ENCODE measurements at places on chromosomes 6 and 20.

GRCh38 chr6:15017261-15017660, 228.6 kb upstream of the JARID2 start:
- DNase-seq: peak; percentile 1

DNA sequence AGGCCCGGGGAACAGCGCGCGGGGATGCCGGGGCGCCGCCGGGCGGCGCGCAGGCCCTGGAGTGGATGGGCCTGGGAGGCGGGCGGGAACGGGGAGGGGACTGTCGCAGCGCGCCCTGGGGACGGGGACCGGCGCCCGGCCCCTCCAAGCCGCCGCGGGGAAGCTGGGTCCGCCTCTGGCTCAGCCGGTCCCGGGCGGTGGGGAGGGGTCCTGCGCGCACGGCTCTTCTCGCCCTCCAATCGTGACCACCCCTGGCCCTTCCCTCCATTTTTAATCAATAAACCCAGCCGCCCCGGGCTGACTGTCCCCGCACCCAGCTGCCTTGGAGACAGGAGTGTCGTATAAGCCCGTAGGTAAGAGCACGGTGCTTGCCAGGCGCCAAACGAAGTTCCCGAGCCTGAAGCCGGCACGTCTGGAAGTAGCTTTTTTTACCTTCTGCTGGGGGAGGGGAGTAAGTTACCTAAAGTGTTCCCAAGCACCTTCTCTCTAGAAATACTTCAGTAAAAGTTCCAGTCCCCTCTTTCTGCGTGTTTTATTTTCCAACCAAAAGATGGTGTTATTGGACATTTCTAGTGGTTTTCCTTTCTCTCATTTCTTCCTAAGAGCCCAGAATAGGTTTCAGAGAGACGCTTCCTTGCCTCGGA, 780 bp upstream of the TAF4 start:
- peak; percentile 24 for DNase-seq

GRCh38 chr6:3422435-3423070, 34.3 kb downstream of the SLC22A23 start:
- DNase-seq: no peak

- DNase-seq: no peak
Measured at GRCh38 chr6:48134246-48134645, 23.2 kb upstream of the PTCHD4 start.

- DNase-seq: no peak
Measured at GRCh38 chr20:1891263-1892118, 3.7 kb upstream of the SIRPA start.

DNA sequence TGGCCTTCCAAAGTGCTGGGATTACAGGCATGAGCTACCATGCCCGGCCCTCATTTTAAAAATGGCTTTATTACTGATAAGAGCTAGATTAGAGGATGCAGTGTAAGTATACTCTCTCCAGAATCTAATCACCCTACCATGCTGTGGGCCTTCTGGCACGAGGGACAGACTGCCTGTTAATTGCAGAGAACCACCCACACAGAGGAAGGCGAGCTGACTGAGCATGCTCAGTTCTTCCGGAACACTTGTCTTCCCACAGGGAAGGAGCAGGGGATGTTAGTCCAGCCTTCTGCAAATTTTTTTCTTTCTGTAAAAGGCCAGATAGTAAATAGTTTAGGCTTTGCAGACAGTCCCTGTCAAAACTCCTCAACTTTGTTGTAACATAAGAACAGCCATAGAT, 48.9 kb downstream of the ALDH5A1 start:
- DNase-seq: no peak

DNA sequence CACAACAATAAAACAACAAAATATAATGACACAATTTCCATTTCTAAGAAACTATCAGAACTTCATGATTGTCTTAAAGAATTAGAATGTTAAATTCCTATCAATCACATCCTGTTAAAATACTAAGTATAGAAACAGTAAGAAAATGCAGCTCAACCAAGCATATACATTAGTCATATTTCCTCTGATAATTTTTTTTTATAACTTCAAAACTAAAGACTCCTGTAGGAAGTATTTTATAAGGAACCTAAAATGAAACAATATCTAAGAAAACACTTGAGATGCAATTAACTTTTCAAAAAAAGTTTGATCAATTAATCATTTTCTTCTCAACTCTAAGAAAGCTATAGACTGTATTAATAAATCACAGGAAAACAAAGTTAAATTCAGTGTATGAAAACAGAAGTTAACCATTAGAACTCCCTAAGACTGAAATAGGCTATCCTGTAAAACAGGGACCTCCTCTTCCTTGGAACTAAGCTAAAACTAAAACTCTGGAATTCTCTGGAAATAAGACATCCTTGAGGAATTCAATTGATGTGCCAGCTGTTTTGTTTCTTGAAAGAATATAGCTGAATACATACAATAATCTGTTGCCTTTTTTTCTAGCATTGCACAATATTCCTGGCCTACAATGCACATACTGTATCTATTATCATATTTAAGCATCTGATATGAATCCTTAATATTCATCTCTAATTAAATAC, 19.8 kb downstream of the FKBP5 start:
- DNase-seq: no peak

DNA sequence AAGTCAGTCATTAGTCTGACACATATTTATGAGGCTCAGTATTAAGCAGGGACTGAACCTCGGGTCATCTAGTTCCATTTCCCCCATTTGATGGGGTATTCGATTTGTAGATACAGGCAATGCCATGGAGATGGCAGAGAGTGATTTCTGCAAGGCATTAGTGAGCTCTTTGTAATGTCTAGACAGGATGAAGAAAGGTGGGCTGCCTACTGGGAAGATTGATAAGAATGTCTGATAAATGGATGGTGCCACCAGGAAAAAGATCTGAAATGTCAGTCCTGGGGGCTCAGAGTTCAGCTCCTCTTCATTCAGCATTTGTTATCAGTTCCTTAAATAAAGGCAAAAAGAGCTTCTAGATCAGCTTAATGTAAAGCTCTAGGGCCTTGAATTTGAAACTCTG, 51.4 kb downstream of the HS3ST5 start:
- no peak for DNase-seq

GRCh38 chr20:25035921-25036320, 22.0 kb downstream of the ACSS1 start:
- DNase-seq: no peak

DNA sequence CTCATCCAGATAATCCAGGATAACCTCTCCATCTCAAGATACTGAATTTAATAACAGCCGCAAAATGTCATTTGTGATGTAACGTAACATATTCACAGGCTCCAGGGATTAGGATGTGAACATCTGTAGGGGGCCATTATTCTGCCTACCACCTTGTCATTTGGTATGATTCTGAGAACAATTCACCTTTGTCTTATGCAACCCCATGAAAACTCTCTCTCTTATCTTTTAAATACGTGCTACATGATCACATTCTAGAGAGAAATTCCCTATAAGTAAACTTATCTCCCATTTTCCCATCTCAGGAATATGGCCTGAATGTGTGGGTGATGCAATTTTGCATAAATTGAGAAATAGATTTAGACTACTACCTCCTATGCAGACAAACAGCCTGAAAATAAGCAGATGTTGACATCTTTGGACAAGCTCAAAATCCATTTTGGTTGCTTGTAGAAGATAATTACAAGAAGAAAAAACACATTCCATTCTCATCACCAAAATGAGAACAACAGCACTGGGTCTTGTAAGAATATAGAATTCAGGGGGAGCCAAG, 255.4 kb upstream of the STXBP5 start:
- DNase-seq: no peak

- DNase-seq: no peak
Measured at GRCh38 chr6:34205466-34205865, 31.2 kb upstream of the HMGA1 start.

GRCh38 chr20:11156922-11157321, 483.1 kb upstream of the JAG1 start:
- no peak for DNase-seq

GRCh38 chr20:3734111-3734843, 1.8 kb downstream of the HSPA12B start:
- no peak for DNase-seq

GRCh38 chr6:158459726-158460125, 100.2 kb upstream of the TMEM181 start:
- DNase-seq: no peak

DNA sequence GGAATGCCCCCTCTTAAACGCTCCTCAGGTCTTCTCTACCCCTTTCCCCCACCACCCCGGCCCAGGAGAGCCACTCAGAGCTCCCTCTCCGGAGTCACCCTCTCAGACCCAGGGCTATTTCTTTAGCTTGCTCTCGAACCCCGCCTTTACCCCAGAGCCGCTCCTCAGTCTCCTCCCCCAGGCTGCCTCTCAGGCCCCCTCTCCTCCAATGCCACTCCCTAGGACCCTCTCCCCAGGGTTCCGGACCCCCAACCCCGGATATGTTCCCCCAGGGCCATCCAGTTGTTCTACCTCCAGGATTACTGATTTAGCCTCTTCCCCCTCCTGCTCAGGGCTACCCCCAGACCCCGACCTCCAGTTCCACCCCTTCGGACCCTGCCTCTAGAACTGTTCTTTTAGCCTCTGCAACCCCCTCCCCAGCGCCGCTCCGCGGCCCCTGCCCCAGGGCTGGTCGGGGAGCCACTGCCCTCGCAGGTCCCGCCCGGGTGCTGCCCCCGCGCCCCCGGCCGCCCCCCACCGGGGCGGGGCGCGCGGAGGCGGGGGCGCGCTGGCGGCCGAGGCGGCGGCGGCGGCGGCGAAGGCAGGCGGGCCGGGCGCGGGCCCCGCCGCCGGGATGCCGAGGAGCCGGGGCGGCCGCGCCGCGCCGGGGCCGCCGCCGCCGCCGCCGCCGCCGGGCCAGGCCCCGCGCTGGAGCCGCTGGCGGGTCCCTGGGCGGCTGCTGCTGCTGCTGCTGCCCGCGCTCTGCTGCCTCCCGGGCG, at the start of gene MMP24:
Gene MMP24 (plus strand): TSS at position 565 of the 758 bp plus-strand sequence. CDS start 49 bp downstream, at position 614.
- no peak for DNase-seq

DNA sequence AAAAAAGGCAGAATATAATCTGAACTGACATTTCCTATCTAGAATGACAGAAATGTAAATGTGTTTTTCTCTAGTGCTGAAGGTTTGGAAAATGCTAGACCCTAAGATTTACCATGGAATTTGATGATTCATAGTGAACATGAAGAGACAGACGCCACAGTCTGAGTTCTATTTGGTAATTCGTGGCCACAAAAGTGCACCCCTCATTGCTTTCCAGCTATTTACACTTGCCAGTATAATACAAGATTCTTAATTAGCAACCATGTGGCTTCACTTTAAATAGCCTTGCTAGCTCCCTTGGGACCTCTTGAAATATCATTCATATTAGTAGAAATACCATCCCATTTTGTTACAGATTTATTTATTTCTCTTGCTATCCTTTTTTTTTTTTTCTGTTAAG, 636.8 kb downstream of the PRKN start:
- no peak for DNase-seq

GRCh38 chr6:54050750-54051149, 60.5 kb upstream of the MLIP start:
- DNase-seq: no peak

- no peak for DNase-seq
Measured at GRCh38 chr6:169638915-169639314, 62.9 kb downstream of the WDR27 start.

- no peak for DNase-seq
Measured at GRCh38 chr6:335572-335971, 43.3 kb downstream of the DUSP22 start.

DNA sequence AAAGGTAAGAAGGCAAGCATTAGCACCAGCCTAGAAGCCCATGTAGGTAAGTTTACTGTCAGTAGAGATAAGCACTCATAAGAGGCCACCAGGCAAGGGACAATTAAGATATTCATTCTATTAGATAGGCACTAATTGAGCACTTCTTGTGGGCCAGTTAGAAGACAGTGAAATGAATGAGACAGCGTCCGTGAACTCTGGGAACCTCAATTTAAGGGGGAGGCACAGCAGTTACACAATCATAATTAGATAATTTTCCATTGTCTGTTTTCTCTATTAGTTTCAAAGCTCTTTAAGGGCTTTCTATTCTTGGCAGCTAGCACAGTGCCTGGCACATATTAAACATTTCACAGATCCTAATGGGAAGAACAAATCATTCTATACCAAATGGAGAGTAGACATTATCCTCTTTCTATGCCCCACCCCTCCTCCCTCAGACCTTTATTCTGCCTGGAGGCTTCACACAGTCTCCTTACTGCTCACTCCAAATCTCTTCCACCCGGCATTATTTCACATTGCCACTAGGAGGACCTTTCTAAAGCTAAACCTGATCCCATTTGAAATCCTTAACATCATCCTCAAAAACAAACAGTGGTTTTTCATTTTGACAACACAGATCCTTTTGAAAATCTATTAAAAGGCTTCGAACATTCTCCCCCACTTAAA, 529.6 kb downstream of the ADGRB3 start:
- DNase-seq: no peak

DNA sequence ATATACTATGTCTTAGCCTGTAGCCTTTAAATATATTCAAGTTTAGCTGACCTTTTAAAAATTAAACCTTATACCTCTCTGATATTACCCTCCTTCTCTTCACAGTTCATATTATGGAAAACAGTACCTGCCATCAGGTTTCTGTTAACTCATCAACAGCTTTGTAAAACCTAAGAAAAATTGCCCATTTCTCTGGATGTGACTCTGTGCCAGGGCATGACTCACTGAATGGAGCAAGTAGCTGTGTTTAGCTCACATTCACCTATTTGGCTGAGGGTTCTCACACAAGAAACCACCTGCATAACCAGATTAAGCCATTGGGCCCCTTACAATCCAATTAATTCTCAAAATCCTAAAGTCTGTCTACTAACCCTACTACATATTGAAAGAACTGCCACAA, 678.8 kb upstream of the MARCKS start:
- DNase-seq: no peak

DNA sequence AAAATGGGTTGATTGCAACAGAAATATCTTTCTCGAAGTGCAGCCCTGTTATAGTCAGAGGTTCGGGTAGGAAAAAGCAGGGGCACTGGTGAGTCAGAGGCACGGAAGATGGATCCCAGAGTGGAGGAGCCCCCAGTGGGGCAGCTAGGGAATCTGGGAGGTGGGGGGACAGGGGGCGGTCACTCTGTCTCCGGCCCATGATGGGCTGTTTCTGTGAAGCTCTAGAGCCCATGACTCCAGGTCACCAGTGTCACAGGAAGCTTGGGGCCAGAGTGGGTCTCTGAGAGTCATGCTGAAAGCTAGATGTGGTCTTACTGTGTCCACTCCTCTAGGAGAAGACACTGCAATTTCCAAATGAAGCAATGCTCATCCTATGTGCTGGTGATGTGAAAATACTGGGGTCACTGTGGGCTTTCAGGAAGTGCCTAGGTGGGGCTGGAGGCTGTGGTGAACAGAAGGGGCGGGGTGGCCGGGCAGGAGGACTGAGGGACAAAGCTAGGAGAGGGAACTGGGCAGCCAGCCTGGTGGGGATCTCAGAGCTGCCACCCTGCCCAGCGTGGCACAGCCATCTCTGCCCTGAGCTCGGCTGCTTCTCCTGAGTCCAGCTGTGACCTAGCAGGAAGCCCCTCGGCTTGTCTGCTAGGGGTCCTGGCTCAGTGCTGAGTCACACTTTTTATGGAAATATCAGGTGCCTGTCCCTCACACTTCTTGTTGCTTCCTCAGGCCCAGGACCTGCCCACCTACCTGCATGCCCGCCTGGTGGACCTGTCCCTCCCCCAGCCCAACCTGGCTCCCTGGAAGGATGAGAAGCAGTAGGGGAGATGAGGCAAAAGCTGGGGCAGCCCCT, 54.2 kb downstream of the IRF4 start:
- DNase-seq: no peak

- DNase-seq: no peak
Measured at GRCh38 chr6:101444717-101445116, 51.2 kb downstream of the GRIK2 start.

GRCh38 chr20:14556206-14556605, 218.8 kb upstream of the FLRT3 start:
- no peak for DNase-seq

- DNase-seq: no peak
Measured at GRCh38 chr6:15106958-15107643, 138.8 kb upstream of the JARID2 start.
